ENCODE measurements at places on chromosomes 3 and 15. TPM values are rescaled to one million over a fixed set of nuclear protein-coding genes. Genes with fewer than 3 reads are reported as not detected.

DNA sequence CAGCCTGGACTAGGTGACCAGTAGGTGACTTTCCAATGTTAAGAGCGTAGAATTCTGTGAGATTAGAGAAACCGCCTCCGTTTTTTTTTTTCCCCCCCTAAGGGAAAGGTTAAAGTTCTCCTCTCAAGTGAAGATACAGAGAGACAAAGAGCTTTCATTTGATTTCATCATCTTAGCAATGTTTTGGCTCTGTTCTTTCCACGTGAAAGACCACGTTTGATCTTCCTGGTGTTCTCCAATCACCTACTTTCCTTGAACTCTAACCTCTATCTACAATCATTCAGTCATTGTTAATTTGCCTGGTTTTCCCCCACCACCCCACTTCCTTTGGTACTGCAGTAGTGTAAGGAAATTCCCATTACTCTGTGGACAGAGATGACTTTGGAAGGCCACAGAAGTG is 36.9 kb upstream of the CLRN1 start:
- no peak for DNase-seq

- no peak for DNase-seq
These were observed 5.8 kb upstream of the CAMP start for GRCh38 chr3:48217449-48217848.

GRCh38 chr3:117580806-117581205 is 871.2 kb downstream of the TUSC7 start:
- DNase-seq: no peak

GRCh38 chr15:49464522-49464921 is 41.5 kb downstream of the FGF7 start:
- DNase-seq: no peak

GRCh38 chr3:4395448-4395847 is 71.6 kb downstream of the SUMF1 start:
- DNase-seq: no peak

GRCh38 chr3:5389057-5389456 is 201.6 kb downstream of the EDEM1 start:
- DNase-seq: no peak

CERS3 gene
- polyA plus RNA-seq: 0.08 TPM

LTF gene
- polyA plus RNA-seq: 1.7 TPM

AHSG gene
- polyA plus RNA-seq: 0.62 TPM

GOLGA8G gene
- 0.08 TPM for polyA plus RNA-seq

RLBP1 gene
- not detected for polyA plus RNA-seq
